Esophagus muscularis mucosa (tissue), 4 donors: ENCODE measurements at places on chromosomes 11 and 22. TPM values are rescaled to one million over a fixed set of nuclear protein-coding genes. Genes with fewer than 3 reads are reported as not detected.

GRCh38 chr11:27623945-27624523, 76.2 kb downstream of the BDNF start:
- DNase-seq = no peak

DNA sequence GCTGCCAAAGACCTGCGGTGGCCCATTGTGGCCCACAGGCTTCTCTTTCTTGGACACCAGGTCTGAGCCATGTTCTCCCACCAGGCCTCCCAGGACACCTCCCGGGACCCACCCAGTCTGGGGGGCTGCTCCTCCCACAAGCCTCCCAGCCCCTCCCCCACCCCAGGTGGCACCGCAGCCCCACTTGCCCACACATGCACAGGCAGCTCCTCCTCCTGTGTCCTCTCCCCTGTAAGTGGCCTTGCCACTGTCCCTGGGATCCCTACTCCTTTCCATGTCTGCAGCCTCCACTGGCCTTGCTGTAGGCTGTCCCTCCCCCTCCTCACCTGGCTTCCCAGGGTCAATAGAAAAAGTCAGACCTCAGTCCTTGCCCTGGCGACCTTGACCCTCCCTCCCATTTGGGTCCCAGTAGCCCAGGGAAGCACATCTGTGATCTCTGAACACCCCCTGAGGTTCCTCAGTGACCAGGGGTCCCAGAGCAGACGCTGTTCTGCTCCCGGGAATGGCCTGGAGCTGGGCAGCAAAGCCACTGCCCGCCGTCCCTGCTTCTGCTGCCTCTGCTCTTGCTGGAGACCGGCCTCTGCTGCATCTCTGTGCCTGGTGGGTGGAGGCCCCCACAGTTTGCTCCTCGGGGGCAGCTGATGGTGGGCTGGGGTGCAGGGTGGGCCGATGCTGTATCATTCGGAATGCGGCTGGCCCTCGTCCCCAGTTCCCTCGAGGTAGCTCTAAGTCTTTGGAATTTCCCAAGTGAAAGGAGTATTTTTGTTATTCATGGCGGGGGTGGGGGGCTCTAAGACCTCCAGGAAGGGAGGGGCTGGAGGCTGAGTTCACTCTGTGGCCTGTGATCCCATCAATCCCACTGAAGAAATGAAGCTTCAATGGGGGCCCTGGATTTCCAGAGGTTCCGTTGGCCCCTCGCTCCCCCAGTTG, 43.6 kb downstream of the ARHGAP8 start:
- DNase-seq = no peak

DNA sequence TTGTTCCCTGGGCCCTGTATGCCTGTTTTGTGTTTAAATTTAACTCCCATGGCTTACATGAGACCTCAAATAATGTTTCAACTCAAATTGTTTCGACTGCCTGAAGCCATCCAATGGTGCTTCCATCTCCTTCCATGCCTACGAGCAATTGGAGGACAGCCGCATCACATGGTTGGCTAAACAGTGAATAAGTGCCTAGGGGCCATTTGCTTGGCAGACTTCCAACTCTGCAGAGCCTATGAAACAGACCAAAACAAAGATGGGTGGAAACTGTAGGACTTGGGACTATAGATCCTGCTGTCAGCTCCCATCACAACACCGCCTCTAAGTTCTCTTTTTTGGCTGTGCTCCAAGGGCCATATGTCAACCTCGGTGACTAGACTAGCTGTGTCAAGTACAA, 84.1 kb downstream of the PARVA start:
- no peak for DNase-seq

The TRIM6 gene
- total RNA-seq = 3.4 TPM

The DAGLA gene
- 3.0 TPM for total RNA-seq

The TRMU gene
- total RNA-seq = 18.1 TPM

The BIK gene
- not detected for total RNA-seq

The LSP1 gene
- total RNA-seq = 36.3 TPM
